Activated naive CD4-positive, alpha-beta T cell treated with anti-CD3 and anti-CD28 coated beads, Interleukin-2, amount 50 U/mL, for 16 hours (primary cell): ENCODE measurements at places on chromosomes 16 and 17.
A peak's percentile ranks its signal among the peaks of the same experiment; 100 is the strongest.

DNA sequence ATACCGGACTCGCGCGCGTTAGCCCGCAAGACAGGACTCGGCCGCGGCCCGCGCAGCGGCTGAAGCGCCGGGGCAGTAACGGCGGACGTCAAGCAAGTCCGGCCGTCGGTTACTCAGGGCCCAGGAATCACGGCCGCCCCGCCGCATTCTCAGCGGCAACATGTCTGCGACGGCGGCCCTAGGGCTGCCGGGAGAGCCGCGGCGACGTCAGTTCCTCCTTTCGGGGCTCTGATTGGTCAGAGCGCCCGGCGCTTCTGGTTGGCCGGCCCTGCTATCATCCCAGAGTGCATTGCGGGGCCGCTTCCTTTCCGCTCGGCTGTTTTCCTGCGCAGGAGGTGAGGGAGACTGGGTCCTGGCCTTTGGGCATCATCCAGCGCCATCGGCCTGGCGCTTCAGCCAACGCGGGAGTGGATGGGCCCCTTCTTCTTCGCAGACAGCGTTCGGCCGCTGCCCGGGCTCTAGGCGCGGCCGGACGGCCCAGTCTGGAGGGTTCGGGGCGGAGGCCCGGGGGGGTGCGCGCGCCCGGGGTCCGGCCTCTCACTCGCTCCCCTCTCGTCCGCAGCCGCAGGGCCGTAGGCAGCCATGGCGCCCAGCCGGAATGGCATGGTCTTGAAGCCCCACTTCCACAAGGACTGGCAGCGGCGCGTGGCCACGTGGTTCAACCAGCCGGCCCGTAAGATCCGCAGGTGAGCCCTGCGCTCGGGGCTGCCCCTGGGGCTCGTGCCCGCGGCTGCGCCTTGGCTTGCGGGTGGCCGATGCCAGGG is at the start of gene RPL13:
TSS of gene RPL13 (plus strand) at position 305 of the 764 bp plus-strand sequence. CDS start at position 583, 278 bp downstream.
- DNase-seq: peak; percentile 93

- no peak for DNase-seq
Observed at GRCh38 chr16:87434146-87434667, 42.1 kb downstream of the MAP1LC3B start.

- DNase-seq: no peak
Observed at GRCh38 chr16:30808146-30808545, 21.1 kb upstream of the ZNF629 start.

- DNase-seq: no peak
Observed at GRCh38 chr16:78689028-78689427, 589.6 kb downstream of the WWOX start.

- no peak for DNase-seq
Observed at GRCh38 chr17:77521076-77521475, 380.3 kb downstream of the SEC14L1 start.

GRCh38 chr17:38799501-38800236 is at the start of gene PIP4K2B:
Gene PIP4K2B, minus strand, starts transcription at chr17:38799556. Its CDS starts 132 bp downstream, at chr17:38799424.
- peak; percentile 84 for DNase-seq

DNA sequence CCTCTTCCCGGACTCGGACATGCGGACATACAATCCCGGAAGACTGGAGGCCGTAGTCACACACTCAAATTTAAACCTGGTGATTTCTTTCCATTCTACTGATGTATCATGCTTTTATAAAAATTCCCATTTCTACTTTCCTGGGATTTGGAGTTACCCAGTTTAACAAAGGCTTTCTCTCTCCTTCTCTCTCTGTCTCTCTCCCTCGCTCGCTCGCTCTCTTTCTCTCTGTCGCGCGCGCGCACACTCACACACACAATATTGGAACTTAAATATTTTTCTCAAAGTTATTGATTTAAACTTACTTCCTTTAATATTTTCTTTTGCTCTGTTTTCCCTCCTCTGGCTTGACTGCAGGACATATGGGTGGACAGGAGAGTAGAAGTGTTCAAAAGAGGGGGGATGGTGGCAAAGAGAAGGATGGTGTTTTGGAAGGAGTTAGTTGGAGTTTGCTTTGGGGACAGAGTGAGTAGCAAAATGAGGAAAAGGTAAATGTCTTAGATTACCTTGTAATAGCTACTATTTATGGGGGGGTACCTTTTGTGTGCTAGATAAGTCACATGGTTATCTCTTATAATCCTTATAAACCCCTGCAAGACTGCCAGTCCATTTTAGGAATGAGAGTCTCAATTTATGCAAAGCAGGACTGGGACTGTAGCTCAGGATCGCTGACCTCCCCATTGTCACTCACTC is 878 bp upstream of the TRIM25 start:
- DNase-seq: no peak
